ENCODE measurements at places on chromosomes 13 and 19.

DNA sequence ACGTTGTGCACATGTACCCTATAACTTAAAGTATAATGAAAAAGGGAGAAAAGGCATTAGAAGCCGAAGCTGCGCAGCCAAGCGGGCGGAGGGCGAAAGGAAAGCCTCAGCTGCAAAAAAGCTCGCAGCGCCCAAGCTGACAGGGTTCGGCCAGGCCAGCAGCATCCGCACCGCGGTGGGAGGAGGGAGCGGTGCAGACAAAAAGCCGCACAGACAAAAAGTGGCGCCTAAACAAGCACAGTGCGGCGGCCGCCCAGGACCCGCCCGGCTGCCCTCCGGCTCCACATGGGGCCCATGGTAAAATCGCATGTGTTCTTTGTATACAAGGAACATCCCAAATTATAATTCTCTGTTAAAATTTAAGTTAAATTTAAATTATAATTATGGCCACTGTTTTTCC lies 42.4 kb downstream of the PSG3 start:
- no peak for DNase-seq

DNA sequence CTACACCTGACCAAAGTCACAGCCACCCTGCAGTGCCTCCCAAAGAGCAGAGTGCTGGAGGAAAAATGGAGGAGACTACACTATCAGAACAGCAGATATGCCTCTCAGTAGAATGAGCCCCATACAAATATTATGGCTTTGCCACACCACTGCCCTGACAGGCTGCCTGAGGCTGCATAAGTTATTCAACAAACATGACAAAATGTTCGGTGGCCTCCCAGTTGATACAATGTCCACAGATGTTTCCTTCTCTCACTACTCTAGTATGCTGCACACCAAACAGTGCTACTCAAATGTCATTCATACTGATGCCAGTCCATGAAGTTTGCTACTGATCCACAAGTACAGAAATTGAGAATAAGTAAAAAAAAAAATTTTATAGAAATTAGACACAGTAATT lies 41.0 kb downstream of the N4BP2L2 start:
- no peak for DNase-seq

- no peak for DNase-seq
These were observed 1286.4 kb downstream of the PCDH9 start for GRCh38 chr13:65943708-65944107.

DNA sequence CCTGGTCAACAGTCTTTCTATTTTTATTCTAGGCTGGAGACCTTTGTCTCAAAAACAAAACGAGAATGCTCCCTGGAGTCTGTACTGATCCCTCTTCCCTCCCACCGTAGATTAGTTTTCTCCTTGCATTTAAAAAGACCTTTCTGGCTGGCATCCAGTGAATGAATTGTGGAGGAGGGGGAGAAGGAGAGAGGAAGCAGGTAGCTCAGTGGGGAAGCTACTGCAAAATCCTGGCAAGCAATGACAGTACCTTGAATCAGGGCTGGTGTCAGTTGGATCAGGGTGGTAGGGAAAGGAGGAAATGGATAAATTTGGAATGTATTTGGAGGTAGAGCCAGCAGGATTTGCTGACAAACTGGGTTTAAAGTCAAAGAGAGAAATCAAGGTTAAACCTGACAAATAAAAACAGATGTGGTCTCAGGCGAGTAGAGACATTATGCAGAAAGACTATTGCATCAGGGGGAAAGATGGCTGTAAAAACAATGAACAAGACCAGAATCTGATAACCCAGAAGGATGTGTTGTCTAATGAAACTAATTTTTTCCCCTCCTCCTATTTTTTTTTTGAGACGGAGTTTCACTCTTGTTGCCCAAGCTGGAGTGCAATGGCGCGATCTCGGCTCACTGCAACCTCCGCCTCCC lies 3.5 kb upstream of the CYP2S1 start:
- no peak for DNase-seq

DNA sequence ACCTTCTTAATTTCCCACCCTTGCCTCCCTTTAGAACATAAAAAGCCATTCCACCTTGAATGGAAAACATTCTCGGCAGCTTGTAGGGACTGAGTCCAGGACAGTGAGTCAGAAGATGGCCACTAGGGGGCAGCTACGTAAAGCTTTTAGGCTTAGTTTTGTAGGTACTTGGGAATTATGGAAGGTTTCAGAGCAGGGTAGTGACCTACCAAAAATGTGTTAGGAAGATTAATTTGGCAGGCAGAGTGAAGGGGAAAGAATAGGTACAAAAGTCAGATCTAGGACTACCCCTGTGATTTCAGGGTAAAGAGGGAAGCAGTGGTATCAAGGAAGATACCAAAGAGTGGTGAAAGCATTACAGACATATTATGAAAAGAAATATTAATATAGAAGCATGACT lies 198.4 kb downstream of the NDFIP2 start:
- DNase-seq = peak; percentile 41

Data from fibroblast of skin of left quadriceps (primary cell).